Right forelimb (tissue), 1 donor: ENCODE measurements at places on chromosomes 1 and 21.

DNA sequence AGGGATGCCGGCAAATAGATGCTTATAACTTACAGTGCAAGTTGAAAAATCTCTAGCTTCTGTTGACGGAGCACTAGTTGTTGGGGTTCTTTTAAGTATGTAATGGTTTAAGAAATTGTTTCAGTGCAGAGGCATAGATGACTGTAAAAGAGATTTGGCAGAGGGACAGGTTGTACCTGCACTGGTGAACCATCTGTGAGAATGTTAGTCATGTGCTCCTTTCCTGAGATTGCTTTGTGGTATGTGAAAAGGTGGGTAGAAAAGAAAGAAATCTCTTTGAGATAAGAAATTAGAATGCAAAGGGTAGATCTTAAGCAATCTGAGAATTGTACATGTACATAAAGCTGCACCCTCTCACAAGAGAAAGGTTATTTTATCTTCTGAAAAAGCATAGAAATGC, 19.4 kb downstream of the ZBTB37 start:
- DNase-seq, result no peak

DNA sequence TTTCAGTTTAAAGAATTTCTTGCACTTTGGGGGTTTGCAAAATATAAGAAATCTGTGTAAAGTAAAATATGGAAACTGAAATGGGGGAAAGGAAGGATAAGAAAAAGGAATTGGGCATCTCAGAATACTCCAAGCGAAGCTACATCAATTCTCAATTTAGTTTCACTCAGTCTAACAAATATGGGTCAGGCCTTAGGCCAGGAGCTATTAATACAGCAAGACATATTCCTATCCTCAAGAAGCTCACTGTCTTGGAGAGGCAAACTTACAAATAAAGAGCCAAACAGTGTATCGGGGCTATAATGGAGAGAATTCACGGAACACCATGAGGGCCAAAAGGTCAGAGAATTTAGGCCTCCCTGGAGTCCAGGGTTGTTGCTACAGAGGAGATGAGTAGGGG, 43.0 kb upstream of the CCDC190 start:
- DNase-seq, result no peak

- DNase-seq, result no peak
These were observed 4.9 kb upstream of the ABCA4 start for GRCh38 chr1:94125551-94126514.

- DNase-seq, result no peak
These were observed 59.0 kb downstream of the NFASC start for GRCh38 chr1:204929487-204930154.

DNA sequence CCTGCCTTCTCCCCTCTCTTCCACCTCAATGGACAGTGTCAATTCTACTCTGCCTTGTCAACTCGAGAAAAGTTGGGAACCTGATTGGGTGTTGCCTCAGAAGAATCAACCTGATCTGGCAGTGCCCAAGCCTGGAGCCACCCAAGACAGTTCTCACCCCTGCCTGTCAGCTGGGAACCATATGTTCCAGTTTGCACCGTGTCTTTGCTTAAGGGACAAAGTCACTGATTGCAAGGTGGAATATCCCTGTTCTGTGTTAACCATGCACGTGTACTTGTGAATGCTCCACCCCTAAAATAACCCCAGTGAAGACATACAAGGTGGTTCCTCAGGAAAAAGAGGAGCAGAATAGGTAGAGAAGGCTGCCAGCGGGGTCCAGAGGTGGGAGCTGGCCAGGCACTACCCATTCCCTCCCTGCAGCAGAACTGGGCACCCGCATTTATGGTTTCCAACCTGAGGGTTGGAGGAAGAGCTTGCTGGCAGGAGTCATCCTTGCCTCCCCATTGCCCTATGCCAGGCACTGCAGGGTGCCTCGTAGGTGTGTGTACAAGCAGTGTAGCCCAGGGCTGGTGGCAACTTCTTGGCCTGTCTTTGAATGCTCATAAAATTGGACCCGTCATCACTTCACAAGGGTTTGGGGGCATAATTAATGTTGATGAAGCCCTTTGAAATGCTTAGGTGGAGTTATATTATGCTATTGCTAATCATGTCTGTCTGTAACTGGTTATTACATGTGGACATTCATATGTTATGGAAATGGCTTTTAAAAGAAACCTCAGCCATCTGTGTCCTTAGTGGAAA, 11.3 kb downstream of the NIPAL3 start:
- no peak for DNase-seq

GRCh38 chr21:44854391-44854663, 19.2 kb downstream of the PTTG1IP start:
- DNase-seq, result no peak

GRCh38 chr1:246959944-246960693, 28.4 kb upstream of the AHCTF1 start:
- no peak for DNase-seq

DNA sequence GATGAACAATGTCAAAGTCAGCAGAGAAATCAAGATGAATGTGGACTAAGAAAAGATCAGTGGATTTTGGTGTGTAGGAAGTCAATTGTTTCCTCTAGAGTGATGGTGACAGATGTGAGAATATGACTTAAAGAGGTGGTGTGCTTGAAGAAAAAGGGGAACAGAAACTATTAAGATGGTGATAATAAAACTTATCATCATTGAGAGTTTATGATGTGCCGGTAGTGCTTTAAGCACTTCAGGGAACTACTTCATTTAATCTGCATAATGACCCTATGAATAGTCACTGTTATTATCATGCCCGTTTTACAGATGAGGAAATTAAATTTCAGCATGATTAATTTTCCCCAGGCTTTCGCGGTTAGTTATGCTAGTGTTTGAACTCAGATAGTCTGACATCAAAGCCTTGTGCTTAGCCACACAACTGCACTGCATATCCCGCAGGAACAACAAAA, 246.9 kb upstream of the LRRC7 start:
- DNase-seq, result no peak

DNA sequence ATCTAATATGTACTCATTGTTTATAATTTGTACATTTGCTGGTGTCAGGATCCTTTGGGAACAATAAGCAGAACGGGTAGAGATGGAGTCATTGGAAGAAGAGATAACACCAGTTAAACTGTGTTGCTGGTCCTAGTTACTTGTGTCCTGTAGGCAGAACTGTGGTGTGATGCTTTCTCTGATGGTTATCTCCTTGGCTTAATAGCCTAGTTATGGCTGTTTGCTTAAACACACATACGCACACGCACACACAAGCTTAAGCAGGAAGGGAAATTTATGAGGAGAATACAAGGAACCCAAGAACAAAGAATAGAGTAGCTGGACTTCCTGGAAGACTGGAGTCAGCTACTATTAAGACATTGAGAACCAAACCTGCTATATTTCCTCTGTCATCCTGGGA, 5.7 kb upstream of the PKN2 start:
- no peak for DNase-seq

GRCh38 chr1:229381234-229381633, 38.4 kb upstream of the CCSAP start:
- DNase-seq, result no peak

GRCh38 chr1:162373541-162374260, 3.0 kb downstream of the SPATA46 start:
- peak; percentile 26 for DNase-seq

GRCh38 chr1:245195398-245195797, 40.6 kb downstream of the KIF26B start:
- no peak for DNase-seq

DNA sequence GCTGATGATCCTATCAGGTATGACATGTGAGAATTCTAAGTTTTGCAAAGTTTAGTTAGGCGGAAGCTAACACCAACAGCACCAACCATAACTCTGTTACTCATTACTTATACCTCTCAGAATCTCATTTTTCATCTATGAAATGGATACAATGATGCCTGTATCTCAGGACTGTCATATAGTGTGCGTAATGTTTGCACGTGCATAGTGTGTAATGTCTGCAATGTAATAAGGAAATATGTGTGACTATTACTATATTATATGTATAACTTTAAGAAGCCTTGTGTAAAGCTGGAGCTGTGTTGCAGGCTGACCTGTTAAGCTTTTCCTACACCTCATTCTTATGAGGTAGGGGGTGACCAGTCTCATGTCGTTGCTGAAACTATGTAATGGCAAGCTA, 13.0 kb downstream of the ADCY10 start:
- no peak for DNase-seq

- DNase-seq, result no peak
These were observed 65.8 kb upstream of the BCL10 start for GRCh38 chr1:85342207-85342606.

- no peak for DNase-seq
These were observed 19.6 kb downstream of the TMEM35B start for GRCh38 chr1:34965597-34965996.

DNA sequence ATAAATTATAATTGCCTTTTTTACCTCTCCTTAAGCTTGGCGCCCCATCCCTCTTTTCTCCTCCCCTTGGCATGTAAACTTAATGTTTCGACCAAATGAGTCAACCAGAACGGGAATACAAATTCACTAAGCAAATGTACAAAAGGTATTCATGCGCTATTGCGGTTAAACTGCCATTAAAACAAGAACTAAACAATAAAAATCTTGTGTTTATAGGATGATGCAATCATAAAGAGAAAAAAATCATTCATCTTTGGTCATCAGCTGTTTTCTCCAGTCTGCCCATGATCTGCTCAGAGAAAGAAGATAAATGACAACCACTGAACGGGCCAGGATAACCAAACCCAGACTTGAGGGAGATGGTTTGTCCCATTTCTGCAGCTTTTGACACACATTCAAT, 534.2 kb upstream of the PLXNA2 start:
- DNase-seq, result no peak

GRCh38 chr1:35120458-35121133, 41.4 kb downstream of the ZMYM1 start:
- DNase-seq, result peak; percentile 50

DNA sequence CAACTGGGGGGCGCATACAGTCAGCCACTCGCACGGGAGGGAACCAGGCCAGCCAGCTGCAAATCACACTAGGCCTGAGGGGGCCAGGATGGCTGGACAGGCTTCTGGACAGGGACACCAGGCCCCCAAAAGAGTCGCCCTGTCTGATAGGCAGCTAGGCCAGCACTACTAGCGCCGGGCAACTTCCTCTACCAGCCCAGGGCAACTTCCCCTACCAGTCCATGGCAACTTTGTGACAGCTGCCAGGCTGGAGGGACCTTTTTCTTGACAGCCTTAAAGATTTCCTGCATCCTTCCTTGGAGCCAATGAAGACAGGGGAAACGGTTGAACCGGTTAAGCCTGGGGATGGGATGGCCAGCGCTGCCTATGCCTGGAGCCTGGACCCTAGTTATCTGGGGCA, 5.1 kb downstream of the IFFO2 start:
- no peak for DNase-seq

- no peak for DNase-seq
These were observed 3.3 kb downstream of the ECHDC2 start for GRCh38 chr1:52918201-52918600.

GRCh38 chr21:44461005-44461404, 5.7 kb downstream of the LRRC3 start:
- no peak for DNase-seq

- peak; percentile 1 for DNase-seq
These were observed 18.4 kb upstream of the ELK4 start for GRCh38 chr1:205650241-205650640.

GRCh38 chr1:201447903-201448871, 20.8 kb downstream of the PHLDA3 start:
- DNase-seq, result peak; percentile 79

GRCh38 chr1:209815490-209815889, 9.5 kb upstream of the IRF6 start:
- no peak for DNase-seq

DNA sequence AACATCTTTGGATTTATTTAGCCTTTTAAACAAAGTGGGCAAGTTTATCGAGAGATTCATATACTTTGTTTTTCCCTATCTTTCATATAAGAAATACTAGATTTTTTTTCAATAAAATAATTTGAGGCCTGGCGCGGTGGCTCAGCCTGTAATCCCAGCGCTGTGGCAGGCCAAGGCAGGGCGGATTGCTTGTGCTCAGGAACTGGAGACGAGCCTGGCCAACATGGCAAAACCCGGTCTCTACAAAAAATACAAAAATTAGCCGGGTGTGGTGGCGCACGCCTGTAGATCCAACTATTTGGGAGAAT, 1.6 kb upstream of the CDC14A start:
- no peak for DNase-seq

DNA sequence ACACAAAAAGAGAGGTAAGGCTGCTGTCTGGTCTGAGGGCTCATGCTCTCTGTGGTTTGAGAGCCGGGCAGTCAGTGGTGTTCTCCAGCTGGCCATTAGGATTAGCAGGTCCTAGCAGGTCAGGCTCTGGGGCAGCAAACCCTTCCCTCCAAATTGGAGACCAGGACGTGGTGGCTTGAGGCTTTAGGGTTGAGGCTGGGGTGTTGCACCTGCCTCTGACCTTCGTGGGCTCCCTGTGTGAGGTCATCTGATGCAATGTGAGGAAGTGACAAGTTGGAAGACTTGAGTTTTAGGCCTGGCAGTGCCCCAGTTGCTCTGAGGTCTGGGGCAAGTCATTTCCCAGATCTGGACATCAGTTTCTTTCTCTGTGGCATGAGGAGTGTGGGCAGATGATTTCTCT, 24.4 kb downstream of the SZRD1 start:
- no peak for DNase-seq

DNA sequence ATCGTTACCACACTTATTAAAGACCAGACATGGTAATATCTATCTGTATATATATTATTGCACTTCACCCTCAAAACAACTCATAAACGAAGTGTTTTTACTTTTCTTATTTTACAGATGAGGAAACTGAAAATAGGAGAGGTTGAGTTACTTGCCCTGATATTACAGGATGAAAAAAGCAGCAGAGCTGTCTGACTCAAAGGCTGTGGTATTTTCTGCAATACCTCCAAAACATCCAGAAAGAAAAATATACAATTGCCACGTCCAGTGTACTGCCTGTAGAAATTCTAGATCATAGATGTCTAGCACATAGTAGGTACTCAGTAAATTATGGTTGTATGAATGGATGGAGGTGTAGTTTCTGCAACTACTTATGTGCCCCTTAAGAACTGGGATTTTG, 5.2 kb upstream of the TARBP1 start:
- DNase-seq, result no peak

- no peak for DNase-seq
These were observed 63.6 kb downstream of the GADD45A start for GRCh38 chr1:67748630-67749029.

GRCh38 chr1:53180951-53181350, 15.7 kb upstream of the CPT2 start:
- DNase-seq, result no peak

- DNase-seq, result no peak
These were observed 58.1 kb downstream of the NME7 start for GRCh38 chr1:169309178-169310166.

DNA sequence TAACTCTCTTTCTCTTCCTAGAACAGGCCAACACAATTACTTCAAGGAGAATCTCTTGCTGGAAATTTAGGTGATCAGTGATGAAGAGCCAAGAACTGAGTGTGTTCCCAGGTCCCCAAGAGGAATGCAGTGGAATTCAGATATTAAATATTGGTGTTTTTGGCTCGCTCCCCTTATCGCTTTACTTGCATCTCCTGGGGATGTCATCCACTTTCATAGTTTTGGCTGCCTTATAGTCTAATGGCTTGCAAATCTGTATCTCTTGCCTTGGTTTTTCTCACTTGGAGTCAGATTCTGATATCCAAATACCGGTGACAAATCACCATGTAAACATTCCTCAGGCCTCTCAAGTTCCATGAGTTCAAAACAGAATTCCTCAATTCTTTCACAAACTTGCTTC, 151.0 kb upstream of the C1orf87 start:
- no peak for DNase-seq

- peak; percentile 95 for DNase-seq
These were observed at the start of gene COL16A1 for GRCh38 chr1:31703431-31704270. TSS of gene COL16A1 (minus strand) at chr1:31704017. CDS start at chr1:31702193, 1,824 bp downstream.

- no peak for DNase-seq
These were observed 14.0 kb downstream of the ZBTB40 start for GRCh38 chr1:22465671-22466070.
